ENCODE measurements at places on chromosomes 11 and 22.
A peak's percentile ranks its signal among the peaks of the same experiment; 100 is the strongest.

DNA sequence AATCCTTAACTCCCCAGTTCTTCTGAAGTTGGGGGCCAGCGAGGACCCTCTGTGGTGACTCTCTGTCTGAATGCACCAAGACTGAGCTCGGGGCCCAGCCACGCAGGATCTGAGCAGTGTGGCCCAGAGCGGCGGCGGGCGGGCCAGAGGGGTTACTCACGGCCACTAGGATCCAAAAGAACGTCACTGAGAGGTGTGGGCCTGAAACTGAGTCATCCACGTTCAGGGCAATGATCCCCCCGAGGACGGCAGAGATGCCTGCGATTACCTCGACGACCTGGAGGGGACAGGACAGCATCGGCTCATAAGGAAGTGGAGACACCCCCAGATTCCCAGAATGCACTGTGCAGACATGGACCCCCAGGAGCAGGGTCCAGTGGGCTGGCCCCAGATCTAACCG, 11.2 kb downstream of the MLC1 start:
- no peak for DNase-seq

GRCh38 chr11:69310351-69310750, 16.4 kb downstream of the MYEOV start:
- DNase-seq, result no peak

GRCh38 chr11:117226388-117227385, 5.2 kb downstream of the PCSK7 start:
- DNase-seq, result peak; percentile 34

DNA sequence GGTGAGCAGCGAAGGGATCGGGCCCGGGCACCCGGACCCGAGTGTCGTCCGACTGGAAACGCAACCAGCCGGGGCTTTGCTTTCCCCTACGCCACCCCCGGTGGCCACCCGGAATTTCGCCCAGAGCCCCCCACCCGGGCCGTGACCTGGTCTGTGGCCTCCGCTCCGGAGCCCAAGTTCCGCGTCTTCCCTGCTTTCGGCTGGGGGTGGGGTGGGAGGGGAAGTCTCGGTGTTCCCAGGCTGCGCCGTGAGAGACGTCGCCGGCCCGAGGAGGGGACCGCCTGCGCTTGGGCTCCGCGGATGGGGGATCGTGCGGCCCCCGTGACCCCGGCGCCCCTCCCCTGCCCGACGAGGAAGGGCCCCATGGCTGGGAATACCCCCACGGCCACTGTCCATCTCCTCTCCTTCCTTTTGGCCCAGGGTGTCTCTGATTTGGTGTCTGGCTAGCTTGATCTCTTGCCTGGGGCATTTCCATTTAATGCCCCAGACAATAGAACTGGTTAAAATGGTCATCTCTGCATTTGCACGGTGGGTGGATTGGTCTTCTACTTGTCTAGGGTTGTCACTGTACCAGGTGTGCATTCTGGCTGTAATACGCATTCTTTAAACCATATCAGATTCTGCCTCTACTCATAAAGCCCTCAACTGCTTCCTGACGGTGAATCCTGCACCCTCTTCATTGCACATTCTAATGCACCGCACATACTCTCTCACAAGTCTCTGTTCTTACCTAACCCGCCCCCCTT, 789 bp downstream of the SIK2 start:
- no peak for DNase-seq

DNA sequence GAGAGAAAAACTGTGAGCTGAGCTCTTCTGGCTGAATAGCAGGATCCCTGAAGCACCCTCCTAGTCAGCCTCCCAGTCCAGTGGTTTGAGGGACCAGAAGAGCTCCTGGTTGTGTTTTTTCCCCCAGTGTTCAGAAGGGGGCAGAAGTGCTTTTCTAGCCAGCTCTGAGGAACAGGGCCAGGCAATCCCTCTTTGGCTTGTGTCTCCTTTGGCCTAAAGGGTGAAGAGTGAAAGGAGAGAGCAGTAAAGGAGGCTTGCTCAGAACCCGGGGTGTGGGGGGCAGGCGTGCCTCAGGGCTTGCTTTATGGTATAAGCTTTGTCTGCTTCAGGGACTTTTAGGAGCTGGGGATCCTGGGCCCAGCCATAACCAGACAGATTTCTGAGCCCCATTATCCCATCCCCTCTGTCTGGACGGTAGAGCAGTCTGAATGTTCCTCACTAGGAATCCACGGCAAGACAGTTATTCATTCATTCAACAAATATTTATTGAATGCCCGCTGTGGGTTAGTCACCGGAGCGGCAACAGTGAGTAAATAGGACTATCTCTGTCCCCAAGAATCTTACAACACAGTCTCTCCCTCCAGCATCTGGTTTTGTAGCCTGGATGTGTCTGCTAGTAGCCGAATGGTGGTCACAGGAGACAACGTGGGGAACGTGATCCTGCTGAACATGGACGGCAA, 14.5 kb downstream of the ACP2 start:
- DNase-seq, result no peak

- DNase-seq, result peak; percentile 20
These were observed 2.6 kb downstream of the FAM180B start for GRCh38 chr11:47589118-47589517.

DNA sequence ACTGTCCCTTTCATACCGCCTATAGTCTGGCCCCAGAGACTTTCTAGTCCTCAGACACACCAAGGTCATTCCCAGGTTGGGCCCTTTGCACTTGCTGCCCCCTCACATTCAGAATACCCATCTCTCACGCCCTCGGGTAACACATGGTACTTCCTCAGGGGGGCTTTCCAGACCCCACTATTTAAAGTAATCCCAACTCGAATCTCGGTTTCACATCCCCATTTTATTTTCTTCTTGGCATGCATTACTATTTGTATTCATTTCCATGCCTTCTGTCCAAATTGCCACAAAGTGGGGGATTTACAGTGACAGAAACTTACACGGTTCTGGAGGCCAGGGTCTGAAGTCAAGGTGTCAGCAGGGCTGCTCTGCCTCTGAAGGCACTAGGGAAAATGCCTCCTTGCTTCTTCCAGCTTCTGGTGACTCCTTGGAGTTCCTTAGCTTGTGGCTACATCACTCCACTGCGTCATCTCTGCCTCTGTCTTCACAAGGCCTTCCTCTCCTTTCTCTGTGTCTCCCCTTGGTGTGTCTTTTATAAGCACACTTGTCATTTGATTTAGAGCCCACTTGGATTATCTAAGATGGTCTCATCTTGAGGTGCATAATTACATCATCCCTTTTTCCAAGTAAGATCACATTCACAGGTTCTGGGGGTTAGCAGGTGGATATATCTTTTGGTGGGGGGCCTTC, 15.1 kb downstream of the RCN1 start:
- no peak for DNase-seq

- DNase-seq, result peak; percentile 98
These were observed 1.6 kb downstream of the FADS1 start for GRCh38 chr11:61814958-61815789.

DNA sequence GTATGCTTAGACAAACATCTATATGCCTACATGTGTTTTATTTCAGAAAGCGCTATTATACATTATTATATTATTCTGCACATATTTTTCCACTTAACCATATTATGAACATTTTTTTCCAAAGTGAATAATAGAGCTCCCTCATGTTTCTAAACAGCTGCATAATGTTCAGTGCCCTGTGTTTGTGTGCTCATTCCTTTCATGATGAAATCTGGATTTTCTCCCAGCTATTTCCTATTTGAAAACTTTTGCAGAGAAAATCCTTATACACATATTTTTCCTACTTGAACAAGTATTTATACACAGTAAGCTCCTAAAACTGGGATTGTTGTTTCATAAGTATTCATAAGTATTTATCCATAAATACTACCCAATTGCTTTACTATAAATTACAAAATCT, 18.1 kb upstream of the RFPL2 start:
- DNase-seq, result no peak

GRCh38 chr11:100730266-100730665, 43.2 kb downstream of the ARHGAP42 start:
- DNase-seq, result no peak

- DNase-seq, result no peak
These were observed 117.0 kb downstream of the SLC1A2 start for GRCh38 chr11:35302398-35302797.

GRCh38 chr22:21945453-21946261, 7.0 kb downstream of the PPM1F start:
- no peak for DNase-seq

DNA sequence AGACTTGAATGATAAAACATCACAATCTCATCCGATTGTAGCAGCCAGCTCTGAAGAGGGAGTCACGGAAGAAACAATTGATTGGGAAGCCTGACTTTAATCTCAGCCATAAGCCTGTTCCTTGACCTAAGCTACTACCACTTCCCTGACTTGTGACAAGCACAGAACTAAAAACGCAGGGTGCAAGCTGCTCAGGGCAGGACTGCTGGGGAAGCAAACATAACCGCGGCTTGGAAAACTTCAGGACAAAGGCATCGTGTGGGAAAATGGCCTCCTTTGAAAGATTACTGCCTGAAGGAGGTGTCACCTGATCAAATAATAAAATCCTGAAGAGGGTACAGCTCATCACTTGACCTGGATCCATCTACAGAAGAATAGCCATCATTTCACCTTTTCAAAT, 595.3 kb upstream of the CADM1 start:
- no peak for DNase-seq

- DNase-seq, result no peak
These were observed 504.2 kb upstream of the ARHGAP42 start for GRCh38 chr11:100182927-100183326.

- no peak for DNase-seq
These were observed 13.8 kb upstream of the SPDYC start for GRCh38 chr11:65156256-65156655.

- no peak for DNase-seq
These were observed 225.5 kb upstream of the POU2AF2 start for GRCh38 chr11:111019871-111020670.

- no peak for DNase-seq
These were observed 1.9 kb upstream of the SSTR3 start for GRCh38 chr22:37213941-37214730.

DNA sequence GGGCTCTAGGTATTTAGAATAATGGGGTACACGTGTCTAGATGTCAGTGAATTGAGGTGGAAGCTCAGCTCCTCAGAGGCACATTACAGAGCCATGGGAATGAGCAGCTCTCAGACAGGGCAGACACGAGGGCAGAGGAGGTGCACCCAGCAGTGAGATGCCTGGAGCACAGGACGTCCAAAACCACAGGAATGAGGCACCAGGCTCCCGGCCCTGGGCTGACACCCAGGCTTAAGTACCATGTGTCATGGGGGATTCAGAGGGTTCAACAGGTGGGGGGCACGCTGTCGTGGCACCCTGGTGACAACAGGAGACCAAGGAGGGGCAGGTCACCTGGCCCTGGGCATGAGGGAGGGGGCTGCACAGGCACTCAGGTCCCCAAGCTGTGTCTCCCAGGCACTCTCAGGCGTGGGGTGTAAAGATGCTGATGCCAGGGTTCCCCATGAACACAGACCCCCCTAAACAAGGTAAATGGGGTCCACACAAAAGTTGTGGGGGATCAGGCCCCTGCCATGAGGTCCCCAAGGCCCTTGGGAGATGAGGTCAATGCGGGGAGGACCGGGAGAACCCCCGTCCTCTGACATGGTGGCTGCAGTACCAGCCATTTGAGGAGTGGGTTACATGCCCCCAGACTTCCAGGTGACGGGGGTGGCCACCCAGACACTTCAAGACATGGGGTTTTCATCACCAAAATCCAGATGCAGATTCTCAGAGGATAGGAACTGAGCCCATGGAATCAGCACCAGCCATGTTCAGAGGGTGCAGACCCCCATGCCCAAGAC, 5.6 kb upstream of the SYT8 start:
- DNase-seq, result no peak

DNA sequence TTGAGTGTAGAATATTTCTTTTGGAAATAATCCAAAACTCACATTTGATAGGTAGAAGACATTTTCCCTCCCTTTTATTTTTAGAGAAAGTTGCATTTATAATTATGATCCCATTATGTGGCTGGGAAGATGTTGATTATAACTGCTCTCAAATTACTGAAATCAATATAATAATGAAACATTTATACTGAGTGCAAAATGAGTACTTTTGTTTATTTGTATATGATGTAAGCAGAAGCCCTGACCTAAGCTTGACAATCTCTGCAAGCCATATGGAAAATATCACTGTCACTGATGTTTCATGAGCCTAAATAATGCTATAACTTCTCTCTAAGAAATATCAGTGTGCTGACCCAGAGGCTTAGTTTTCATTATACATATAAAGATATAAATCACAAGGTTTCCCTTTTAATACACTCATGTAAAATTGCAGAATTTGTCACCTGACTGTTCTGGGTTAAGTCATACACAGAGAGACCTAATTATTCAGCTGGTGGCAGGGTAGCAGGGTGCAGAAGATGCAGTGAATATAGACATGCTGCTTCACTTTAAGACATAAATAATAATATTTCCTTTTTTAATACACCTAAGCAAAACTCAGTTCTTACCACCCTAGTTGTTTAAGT, 99.2 kb downstream of the BBOX1 start:
- DNase-seq, result no peak

- no peak for DNase-seq
These were observed 111.4 kb upstream of the SORL1-AS1 start for GRCh38 chr11:121563900-121564822.

GRCh38 chr11:13672576-13673210, 4.2 kb downstream of the FAR1 start:
- DNase-seq, result no peak

GRCh38 chr11:77113382-77114088, 10.9 kb downstream of the OMP start:
- no peak for DNase-seq

DNA sequence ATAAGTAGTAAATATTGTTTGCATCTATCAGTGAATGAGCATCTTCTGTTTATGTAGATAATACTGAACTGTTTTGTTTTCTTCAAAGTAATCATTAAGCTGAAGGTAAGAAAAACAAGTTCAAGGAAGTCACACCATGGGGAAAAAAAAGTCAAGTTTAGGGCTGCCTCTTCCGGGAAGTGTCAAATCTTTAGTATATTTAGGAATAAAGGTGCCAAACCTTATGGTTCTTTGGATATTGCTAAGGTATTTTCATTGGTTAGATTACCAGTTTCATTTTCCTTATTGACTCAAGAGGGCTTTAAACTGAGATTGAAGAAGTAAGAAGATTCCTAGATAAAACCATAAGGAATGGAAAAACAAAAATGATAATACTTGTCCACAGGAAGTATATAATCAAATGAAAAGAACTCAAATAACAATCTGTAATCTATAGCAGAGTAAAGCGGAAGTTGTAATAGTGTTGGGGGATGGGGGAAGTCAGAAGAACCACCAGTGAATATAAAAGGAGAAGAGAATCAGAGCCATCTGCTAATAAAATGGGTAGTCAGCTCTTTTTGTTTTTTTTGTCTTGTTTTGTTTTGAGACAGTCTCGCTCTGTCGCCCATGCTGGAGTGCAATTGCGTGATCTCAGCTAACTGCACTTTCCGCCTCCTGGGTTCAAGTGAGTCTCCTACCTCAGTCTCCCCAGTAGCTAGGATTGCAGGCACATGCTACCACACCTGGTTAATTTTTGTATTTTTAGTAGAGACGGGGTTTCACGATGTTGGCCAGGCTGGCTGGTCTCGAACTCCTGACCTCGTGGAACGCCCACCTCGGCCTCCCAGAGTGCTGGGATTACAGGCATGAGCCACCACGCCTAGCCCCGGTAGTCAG, 2.3 kb downstream of the ATM start:
- DNase-seq, result no peak

DNA sequence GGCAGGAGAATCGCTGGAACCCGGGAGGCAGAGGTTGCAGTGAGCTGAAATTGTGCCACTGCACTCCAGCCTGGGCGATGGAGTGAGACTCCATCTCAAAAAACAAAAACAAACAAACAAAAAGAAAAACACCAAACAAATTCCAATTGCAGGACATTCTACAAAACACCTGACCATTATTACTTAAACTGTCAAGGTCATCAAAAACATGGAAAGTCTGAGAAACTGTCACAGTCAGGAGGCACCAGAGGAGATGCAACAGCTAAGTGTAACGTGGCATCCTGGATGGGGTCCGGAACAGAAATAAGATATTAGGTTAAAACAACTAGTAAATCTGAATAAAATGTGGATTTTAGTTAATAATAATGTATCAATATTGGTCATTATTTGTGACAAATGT, 914 bp upstream of the DNAJB13 start:
- DNase-seq, result no peak
